ENCODE measurements at places on chromosomes 5 and 9.

DNA sequence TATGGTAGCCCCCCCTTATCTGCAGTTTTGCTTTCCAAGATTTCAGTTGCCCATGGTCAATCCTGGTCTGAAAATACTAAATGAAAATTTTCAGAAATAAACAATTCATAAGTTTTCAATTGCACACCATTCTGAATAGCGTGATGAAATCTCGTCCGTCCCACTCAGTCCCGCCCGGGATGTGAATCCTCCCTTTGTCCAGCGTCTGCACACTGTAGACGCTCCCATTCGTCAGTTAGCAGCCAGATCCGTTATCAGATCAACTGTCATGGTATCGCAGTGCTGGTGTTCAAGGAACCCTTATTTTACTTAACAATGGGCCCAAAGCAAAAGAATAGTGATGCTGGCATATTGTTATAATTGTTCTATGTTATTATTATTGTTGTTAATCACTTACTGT, 98.6 kb downstream of the TMEM215 start:
- no peak for DNase-seq

- no peak for DNase-seq
Observed at GRCh38 chr5:135313405-135313804, 85.6 kb downstream of the MACROH2A1 start.

- DNase-seq = no peak
Observed at GRCh38 chr9:89274838-89275237, 36.2 kb upstream of the CKS2 start.

DNA sequence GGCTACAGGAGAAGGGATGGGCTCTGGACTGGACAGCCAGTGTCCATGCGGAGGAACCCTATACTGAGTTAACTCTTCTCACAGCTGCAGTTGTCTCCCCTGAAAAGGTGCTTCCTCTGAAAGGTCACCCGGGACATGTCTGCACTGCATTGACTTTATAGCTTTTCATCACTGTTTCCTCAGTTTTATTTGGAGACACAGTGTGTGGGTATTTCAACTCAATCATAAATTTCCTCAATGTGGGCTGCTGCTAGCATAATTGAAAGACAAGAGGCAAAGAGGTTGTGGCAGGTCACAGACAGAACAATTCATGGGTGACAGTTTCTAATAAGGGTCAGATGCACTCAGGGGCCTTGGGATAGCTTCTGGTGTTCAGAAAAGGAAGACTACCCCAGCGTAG, 336.8 kb downstream of the KDM4C start:
- DNase-seq = no peak

- DNase-seq = no peak
Observed at GRCh38 chr9:132200706-132201105, 38.8 kb downstream of the NTNG2 start.

GRCh38 chr5:141692919-141693725, 11.1 kb upstream of the ARAP3 start:
- no peak for DNase-seq

DNA sequence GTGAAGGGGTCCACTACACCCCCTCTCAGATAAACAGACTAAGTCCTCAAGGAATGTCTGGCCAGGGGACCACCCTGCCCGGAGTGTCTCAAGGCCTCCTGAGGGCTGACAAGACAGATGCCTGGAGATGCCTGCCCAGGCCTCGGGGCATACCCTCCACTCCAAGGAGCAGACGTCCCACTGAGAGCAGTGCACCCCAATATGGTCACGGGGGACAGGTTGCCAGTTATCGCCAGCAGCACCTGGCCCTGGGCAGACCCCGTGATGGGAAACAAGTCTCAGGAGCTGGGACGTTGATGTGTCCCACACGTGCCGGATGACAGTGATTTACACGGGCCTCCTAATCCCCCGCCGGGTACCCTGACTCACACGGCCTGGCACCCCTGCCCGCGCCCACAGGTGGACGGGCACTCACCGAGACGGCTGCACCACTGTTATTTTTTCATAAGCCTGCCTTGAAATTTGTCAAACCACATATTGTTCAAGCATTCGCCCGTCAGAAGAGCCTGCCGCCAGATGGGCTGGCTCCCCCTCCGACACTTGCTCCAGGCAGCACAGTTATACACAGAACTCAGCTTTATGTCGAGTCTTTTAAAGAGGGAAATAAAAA, 43.9 kb downstream of the BARX1 start:
- DNase-seq = no peak

DNA sequence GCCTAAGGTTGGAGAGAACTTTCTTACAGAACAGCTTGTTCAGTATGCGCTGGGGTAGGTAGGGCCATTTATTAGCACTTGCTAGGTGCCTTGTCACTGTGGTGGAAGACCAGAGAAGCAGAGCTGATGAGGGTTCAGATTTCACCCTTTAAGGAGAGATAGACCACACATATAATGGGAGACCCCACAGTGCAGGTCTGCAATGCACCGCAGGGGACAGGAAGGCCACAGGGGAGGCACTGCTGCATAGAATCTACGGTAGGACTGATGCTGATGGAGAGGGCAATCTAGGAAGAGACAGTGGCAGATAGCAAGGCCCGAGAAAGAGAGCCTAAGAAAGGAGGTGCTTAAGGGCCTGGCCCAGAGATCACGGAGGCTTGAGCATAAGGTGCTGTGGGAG, 64.2 kb downstream of the PTPDC1 start:
- no peak for DNase-seq

GRCh38 chr9:38039090-38039906, 29.7 kb downstream of the SHB start:
- peak; percentile 15 for DNase-seq

DNA sequence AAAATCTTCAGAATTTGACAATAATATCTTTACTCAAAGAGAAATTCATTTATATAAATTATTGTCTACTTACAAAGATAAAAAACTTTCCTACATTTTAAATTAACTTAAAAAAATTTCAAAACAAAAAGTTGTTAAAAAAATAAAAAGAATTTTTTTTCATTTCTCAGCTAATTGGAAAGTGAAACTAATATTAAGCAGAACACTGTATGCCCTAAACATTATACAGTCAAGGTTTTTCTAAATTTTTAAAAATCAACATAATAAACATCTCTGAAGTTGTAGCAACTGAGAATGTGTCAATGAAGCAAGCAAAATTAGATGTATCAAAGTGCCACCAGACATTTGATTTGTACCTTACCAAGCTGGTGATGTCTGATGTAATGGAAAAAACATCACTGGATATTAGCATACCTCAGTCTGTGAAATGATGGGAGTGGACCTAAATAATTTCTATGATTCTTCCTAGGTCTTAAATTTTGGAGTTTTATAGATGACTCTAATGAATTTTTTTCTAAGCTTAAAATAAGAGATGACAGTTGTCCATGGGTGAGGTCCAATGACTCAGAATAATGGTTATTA, 290.1 kb downstream of the ADAMTS6 start:
- no peak for DNase-seq

- DNase-seq = no peak
Observed at GRCh38 chr5:145429170-145429569, 406.0 kb downstream of the PRELID2 start.

DNA sequence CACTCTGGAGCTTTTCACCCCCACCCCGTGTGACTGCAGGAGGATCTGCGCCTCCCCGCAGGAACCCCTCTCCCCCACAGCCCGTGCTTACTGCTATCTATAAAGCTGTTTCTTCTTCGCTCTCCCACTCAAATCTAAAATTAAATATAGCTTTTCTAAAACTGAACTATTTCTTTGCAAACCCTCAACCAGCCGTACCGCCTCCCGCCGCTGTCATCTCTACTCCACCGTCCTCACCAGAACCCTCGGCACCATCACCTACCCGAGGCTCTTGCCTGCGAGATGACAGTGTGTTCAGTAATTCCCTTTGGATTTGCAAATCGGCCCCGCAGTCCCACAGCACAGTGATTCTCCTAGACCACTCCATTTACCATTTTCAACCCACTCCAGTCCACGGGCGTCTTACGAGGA, 13.6 kb downstream of the LPCAT1 start:
- DNase-seq = no peak

DNA sequence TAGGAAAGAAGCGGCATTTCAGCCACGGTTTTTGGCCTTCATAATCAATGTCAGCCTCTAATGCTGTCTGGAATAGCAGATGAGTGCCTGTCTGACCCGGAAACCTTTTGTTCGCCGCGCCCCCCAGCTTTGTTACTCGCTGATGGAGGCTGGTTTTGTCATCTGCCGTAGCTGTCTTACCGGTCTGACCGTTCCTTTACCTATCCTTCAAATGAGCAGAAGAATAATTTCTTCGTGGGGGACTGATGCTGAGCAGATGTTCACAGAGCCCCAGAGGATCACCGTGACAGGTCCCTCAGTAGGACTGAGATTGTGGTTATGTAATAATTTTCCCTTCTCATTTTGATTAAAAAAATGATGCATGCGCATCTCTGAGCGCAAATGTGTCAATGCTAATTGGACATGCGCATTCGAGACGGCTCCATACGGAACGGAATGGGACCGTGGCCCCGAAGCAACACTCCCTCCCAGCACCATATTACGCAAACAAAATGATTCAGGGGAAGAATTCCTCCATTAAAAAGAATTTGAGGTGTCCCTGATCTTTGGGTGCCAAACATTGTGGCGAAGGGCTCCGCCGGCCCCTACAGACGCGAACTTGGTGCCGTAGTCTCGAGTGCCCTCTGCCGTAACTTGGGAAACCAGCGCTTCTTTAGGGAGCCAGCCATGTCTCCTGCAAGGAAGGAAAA, 27.6 kb downstream of the TLX3 start:
- DNase-seq = no peak

GRCh38 chr5:148569948-148570347, 84.4 kb downstream of the HTR4 start:
- no peak for DNase-seq

All from bone marrow (tissue), 2 donors.